ENCODE measurements at places on chromosomes 16 and 17. TPM values are rescaled to one million over a fixed set of nuclear protein-coding genes. Genes with fewer than 3 reads are reported as not detected.

DNA sequence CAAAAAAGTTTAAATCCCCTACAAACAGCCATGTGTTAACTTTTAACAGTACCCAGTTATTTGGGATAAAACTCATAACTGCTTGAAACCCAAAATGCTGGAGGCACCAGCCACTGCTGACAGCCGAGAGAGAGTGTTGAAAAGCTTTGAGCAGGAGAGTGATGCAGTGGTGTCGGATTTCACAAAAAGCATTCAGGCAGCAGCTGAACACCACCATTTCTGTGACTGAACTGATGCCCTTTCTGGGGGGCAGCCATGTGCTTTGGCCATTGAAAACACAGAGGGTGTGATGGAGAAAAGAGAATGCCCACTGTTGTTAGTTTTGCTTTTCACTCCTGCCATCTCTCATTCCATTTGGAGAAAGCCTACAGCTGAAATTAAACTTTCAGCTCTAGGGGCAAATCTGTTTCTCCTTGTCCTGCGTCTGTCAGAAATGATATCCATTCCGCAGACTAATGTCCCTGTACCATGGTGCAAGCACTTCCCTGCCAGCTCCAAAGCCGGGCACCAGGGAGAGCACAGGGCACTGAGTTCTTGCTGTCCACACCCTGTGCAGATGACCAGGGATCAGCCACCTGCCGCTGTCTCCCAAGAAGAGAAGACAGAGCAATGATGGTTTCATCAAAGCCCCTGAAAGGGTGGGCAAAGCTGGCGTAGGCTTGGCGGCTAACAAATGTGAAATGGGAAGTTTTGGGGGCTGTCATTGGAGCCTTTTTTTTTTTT, 16.6 kb upstream of the MLYCD start:
- no peak for DNase-seq

- DNase-seq: no peak
Observed at GRCh38 chr17:77361986-77362620, 221.3 kb downstream of the SEC14L1 start.

- DNase-seq: no peak
Observed at GRCh38 chr16:85173981-85174751, 61.9 kb upstream of the CIBAR2 start.

- DNase-seq: no peak
Observed at GRCh38 chr17:5677620-5678019, 93.3 kb upstream of the NLRP1 start.

DNA sequence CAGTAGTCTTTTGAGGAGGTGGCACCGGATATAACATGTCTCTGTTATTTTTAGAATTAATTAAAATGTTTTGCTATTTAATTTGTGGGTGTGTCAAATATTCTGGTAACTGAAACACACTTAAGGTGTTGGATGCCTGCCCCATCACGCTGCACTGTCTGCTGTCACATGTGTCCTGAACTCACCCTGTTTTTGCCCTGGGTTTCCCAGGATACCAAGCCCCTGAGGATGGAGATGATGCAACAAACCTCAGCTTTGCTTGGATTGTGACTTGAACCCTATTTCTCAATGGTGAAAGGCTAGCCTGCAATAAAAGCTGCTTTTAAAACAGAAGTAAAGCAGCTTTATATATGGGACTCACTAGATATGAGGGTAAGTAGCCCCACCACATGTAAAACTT, 11.5 kb upstream of the DUSP14 start:
- no peak for DNase-seq

DNA sequence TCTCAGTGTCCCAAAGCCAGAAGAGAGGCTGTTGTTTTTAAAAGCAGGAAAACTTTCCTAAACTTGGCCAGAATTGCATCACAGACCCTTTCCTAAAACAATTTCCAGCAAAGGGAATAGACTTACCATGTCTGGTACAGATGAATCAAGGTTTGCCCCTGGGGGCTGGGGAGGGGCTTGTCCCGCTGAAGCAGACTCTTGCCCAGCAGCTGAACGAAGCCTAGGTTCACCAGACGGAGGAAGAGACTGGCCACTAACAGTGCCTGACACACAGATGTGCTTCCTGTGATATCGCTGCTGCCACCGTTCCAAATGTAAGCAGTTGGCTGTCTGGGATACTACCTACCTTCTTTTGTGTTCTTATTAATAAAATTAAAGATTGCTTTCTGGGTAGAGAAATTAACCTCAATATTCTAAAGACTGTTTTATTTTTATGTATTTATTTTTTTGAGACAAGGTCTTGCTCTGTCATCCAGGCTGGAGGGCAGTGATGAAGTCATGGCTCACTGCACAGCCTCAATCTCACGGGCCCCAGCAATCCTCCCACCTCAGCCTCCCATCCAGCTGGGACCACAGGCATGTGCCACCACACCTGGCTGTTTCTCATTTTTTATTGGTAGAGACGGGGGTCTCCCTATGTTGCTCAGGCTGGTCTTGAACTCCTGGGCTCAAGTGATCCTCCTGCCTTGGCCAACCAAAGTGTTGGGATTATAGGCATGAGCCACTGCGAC, 13.5 kb downstream of the PRCD start:
- no peak for DNase-seq

GRCh38 chr17:43309505-43310332, 75.9 kb upstream of the RNU2-1 start:
- DNase-seq: no peak

GRCh38 chr16:80720804-80721371, 83.5 kb downstream of the CDYL2 start:
- DNase-seq: no peak

- no peak for DNase-seq
Observed at GRCh38 chr17:65385726-65386125, 175.7 kb downstream of the AXIN2 start.

- no peak for DNase-seq
Observed at GRCh38 chr17:83041305-83041704, 38.1 kb upstream of the METRNL start.

GRCh38 chr17:74037320-74037719, 166.2 kb upstream of the RPL38 start:
- DNase-seq: peak; percentile 67

DNA sequence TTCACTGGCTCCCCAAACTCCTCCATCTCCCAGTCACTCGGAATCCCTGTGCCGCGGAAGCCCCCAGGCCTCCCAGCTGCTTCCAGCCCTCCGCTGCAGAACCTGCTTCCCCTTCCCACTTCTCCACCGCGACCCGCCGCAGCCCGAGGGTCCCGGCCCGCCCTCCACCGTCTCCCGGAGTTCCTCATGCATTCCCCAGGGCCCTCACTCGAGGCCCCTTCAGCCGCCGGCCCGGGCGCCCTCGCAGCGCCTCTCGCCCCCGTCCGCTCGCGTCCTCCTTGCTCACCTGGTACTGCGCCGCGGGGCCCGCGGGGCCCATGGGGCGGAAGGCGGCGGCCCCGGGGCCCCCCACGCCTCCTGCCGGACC, 329 bp downstream of the SMARCD2 start:
- DNase-seq: no peak

GRCh38 chr17:44356241-44356640, 7.4 kb downstream of the FAM171A2 start:
- no peak for DNase-seq

DNA sequence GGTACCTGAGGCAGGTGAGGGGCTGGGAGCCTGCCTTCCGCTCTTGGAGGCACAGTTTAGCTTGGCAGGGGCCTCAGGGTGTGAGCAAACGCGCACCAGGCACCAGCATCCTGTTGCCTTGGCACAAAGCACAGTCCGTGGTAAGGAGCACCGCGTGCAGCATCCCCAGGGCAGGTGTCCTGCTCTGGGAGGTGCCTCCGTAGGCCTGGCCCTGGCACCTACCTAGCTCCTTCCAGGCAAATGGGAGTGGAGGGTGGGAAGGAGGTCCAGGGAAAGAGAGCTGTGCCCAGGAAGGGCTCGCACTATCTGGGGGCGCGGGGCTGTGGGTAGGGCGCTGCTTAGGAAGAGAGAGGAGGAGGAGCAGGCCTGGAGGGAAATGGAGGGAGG, 3.1 kb upstream of the GSE1 start:
- no peak for DNase-seq

DNA sequence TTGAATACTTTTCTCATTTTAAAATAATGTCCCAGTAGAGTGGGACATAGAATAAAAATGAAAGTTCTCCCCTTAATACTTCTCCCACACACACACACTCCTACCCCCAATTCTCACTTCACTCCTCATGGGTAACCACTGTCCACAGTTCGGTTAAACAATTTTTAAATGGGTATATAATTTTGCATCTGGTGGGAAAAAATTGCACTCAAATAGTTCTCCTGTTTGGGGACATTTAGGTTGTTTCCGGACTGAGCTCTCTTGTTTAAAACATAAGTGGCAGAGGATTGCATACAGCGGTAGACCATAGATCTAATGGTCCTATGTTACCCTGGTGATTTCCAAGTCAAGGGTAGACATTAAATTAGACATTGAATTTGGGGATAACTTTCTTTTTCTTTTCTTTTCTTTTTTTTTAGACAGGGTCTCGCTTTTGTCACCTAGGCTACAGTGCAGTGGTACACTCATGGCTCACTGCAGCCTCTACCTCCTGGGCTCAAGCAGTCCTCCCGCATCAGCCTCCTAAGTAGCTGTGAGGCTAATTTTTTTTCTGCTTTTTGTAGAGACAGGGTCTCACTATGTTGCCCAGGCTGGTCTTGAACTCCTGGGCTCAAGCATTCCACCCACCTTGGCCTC, 138.3 kb downstream of the SOCS1 start:
- DNase-seq: no peak

GRCh38 chr16:79933603-79934002, 333.1 kb upstream of the MAF start:
- no peak for DNase-seq

DNA sequence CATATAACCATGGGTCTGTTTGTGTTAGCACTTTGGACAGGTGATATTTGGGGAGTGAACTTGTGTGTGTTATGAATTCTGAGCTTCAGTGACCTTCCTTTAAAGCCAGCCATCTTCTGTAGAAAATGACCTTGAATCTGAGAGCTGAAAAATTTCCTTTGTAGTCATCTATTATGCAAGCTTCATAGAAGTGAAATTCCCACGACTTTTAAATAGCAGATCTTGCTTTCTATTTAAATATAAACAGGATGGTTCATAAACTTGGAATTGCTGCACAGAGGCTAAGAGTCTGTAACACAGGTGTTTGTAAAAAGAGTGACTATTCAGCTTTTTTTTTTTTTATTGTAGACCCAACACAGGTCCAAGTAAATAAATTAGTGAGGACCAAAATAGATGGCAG, 85.5 kb downstream of the MARCHF10 start:
- no peak for DNase-seq

- no peak for DNase-seq
Observed at GRCh38 chr17:5545051-5545987, 39.0 kb downstream of the NLRP1 start.

DNA sequence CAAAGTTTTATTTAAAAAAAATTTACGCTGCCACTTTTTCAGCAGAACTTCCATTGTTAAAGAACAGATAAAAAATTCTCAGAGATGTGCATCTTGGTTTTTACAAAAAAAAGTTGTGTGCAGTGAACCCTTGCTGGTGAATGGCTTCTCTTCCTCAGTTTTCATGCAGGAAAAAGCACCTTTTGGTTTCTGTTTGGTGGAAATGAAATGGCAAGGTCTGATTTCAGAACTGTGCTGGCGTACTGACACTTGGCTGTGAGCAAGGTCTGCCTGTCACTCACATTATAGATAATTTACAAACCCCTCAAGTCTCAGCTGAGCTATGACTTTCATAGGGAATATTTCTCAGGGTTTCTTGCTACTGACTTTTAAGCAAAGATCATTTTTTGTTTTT, 5.7 kb upstream of the SALL1 start:
- DNase-seq: no peak

- no peak for DNase-seq
Observed at GRCh38 chr16:57689762-57690558, 4.6 kb upstream of the DRC7 start.

DNA sequence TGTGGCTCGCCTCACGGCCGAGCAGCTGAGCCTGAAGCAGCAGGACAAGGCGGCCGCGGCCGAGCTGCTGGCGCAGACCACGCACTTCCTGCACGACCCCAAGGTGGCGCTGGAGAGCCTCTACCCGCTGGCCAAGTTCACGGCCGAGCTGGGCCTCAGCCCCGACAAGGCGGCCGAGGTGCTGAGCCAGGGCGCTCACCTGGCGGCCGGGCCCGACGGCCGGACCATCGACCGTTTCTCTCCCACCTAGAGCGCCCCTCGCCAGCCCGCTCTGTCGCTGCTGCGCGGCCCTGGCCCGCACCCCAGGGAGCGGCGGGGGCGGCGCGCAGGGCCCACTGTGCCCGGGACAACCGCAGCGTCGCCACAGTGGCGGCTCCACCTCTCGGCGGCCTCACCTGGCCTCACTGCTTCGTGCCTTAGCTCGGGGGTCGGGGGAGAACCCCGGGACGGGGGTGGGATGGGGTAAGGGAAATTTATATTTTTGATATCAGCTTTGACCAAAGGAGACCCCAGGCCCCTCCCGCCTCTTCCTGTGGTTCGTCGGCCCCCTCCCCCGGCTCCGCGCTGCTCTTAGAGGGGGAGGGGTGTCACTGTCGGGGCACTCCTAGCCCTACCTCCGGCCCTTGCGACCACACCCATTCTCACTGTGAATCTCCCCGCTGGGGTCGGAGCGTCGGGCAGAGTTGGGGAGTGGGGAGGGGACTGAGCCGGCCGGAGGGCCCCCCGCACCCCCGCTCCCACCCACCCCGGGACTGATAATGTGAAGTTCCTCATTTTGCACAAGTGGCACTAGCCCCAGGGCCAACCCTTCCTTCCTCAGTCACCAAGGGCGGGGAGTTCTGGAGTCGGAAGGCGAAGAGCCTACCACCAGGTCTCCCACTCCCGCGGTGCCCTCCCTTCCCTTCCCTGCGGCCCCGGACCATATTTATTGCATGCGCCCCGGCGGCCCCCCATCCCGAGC, 4.0 kb downstream of the HIC1 start:
- no peak for DNase-seq

DNA sequence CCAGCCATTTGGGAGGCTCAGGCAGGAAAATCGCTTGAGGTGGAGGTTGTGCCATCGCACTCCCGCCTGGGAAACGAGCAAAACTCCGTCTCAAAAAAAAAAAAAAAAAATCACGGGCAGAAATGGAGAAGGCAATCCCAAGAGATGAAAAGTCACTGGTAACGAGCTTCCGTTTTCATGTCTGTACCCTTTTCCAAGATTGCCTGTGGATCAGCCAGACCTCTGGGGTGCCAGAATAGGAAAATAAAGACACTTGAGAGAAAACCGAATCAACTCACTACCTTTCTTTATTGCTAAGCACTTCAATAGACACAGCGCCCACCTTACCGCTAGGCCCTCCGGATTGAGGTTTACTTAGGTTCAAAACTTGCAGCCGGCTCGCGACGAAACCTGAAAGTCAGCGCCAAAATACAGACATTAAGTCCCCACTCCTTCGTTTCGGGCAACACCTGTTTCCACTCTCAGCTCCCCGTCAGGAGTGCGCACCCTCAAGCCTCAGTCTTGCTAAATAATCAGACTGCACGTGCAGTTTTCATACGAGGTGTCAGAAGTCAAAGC, 970 bp upstream of the TRAF7 start:
- no peak for DNase-seq

TK1 gene
- 21.1 TPM for polyA plus RNA-seq

RANBP10 gene
- polyA plus RNA-seq: 19.2 TPM

HYDIN gene
- 10.6 TPM for polyA plus RNA-seq

MT4 gene
- not detected for polyA plus RNA-seq

MAP1LC3B gene
- polyA plus RNA-seq: 76.5 TPM

CCL16 gene
- polyA plus RNA-seq: 0.10 TPM

ABCC3 gene
- 0.63 TPM for polyA plus RNA-seq

ZFPM1 gene
- polyA plus RNA-seq: 2.6 TPM

PIMREG gene
- 20.7 TPM for polyA plus RNA-seq

ADGRG3 gene
- 0.48 TPM for polyA plus RNA-seq

NT5M gene
- polyA plus RNA-seq: 3.7 TPM

TEDC2 gene
- 6.1 TPM for polyA plus RNA-seq

AATK gene
- 3.8 TPM for polyA plus RNA-seq

Measured in left renal pelvis (tissue), 4 donors.